ENCODE measurements at places on chromosomes 4 and X.

DNA sequence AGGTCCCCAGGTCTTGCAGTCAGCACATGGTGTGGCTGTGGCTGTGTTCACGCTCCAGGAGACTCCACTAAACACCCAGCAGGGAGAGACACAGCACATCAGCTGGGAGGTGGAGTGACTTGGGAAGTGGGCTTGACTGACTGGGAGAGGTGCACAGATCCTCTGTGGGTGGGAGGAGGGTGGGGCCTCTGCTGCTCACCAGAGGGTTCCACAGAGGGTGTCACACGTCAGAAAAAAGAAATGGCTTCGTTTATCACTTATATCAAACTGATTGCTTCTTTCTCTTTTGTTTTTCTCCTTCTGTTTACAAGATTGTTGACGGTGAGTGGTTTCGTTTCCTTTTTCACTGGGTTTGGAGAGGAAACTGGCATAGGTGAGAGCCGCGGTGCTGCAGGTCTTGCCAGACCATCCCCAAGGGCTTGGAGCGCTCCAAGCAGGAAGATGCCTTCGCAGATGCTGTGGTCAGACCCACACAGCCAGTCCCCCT lies 24.8 kb upstream of the FAM193A start:
- DNase-seq = no peak

DNA sequence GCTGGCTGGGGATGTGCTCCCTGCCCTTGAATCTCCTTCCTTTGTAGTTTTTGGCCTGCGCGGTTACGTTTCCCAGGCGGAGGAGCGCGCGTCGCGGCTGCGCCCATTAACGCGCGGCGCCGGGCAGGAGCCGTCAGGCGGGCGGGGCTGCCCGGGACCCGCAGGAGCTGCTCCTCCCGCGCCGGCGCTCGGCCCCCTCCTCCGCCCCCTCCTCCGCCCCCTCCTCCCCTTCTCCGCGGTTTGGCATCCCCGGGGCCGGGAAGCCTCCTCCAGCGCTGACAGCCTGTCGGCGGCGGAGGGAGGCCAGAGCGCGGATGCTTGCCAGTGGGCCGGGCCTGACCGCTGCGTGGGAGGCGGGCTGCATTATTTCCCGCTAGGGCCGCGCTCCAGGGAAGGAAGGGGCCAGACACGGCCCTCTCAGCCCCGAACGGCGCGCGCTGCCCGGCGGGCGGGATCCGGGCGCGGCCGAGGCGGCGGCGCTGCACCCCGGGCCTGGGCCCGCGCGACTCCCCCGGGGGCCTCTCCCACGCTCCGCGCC lies at the start of gene DCLK2:
Gene DCLK2, plus strand, starts transcription at position 405 of the 538 bp plus-strand sequence. CDS start 583 bp downstream, outside the sequence.
- peak; percentile 26 for DNase-seq

DNA sequence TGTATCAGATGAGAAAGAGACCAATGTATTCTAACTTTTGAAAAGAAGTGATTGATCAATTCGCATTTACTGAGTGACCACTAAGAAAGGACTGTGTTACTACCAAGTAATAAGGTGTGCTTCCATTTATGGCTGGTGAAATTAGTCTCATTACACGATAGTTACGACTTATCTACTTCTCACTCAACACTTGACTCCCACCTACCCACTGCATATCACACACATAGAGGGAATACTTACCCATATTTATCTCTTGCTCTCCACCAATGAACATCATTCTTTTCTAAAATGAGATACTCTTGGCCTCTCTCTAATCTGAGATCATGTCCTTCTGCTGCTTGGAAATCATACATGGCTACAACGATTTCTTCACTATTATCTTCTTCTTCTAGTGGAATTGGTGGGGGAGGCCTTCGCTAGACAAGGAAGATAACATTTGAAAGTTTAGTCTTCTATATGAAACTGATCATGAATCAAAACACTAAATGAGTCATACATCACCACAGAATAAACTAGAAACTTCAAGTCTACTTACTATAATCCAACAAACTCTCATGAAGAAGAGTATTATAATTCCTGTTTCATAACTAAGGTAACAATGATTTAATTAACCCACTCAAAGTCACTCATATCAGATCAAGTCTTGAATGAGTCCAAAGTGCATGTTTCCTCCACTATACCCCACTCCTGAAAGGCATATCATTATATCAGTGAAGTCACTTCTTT lies 33.7 kb upstream of the TXK start:
- DNase-seq = no peak

DNA sequence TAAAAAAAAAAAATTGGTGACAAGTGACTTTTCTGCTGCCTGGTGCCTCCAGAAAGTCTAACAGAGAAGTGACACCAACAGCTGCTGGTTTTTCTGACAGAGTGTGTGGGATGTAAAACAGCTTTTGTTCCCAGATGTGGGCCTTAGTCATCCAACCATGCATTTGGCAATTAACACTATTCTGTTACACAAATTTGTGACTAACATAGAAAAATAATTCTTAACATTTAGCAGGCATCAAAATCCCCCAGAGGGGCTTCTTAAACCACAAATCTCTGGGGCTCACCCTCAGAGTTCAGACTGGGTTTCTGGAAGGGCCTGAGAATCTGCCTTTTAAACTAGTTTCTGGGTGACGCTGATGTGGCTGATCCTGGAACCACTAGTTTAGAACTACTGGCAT lies 100.5 kb upstream of the PCDH7 start:
- no peak for DNase-seq

DNA sequence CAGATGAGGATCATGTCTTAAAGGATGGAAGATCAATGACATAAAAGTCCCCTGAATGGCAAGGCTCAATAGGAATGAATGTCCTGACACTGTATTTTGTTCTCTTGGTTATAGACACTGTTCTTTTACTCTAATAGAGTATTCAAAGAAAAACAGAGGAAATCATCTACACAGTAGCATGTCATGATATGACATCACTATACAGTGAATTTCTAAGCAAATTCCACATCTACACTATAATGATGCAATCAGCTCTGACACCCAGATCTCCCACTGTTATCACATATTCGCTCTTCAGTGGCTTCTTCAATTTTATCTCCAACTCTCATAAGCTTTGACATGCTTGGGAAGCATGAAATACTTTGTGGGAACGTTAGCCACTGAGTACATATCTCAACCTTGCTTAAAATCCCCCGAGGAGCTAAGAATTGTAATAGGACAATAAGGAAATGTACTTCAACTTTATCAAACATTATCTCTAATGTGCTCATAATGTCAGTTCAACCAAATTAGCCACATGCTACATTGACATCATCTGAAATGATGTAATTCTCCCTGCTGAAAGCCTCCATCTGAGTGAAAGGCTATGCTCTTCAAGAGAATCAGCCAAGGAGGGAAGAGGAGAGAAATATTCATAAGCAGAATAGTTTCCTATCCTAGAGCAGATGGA lies 139.6 kb upstream of the PTCHD1 start:
- no peak for DNase-seq

GRCh38 chr4:107069049-107069448 lies 32.9 kb upstream of the DKK2 start:
- no peak for DNase-seq

DNA sequence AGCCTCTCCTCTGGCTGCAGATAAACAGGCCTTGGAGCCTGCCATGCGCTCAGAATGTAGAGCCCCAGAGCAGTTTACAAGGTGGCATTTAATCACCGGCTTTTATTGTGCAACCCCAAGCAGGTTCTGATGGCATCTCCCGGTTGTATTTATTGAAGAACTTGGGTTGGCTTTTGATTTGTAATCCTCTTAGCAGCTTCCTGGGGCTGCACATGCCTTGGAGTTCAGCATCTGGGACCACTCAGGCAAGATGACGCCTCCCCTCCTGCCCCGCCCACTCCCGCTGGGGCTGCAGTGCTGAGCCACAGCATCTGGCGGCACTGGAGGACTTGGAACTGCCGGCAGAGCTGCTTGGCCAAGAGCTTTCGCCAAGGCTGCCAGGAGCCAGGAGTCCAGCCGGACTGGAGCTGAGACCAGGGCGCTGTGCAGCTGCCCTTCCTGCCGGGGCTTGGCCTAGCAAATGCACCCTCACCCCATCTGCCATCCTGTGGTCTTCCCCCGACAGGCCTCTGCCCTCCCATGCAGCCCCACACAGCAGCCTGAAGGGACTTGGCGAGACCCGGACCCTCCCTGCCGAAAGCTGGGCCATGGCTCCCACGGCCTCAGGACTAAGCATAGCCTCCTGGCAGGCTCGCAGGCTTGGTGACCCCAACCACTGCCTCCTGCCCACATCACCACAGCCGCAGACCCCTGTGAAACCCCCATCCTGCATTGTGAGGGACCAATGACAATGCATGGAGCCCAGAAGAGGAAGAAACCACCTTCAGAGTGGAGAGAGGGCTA lies 5.4 kb downstream of the HTRA3 start:
- DNase-seq = no peak

GRCh38 chr4:79528241-79528706 lies 120.2 kb upstream of the GK2 start:
- no peak for DNase-seq

- no peak for DNase-seq
Observed at GRCh38 chr4:152944666-152945320, 8.7 kb downstream of the FHDC1 start.

DNA sequence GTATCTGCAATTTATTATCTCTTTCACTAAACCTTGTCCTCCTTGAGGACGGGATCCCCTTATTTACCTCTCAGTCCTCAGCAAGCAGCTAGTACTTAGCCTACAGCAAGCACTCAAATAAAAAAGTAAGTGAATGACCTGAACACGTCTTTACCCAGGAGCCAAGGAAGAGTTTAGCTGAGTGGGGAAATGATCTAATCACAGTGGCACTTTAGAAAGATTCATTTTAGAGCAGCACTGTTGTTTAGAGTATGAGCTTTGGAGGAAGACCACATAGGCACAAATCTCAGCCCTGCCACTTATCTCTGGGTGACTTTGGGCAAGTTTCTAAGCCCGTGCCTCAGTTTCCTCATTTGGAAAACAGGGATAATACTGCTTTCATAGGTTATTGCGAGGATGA lies 2.7 kb downstream of the FAM120C start:
- DNase-seq = no peak

- DNase-seq = peak; percentile 11
Observed at GRCh38 chr4:15906020-15906443, 32.5 kb downstream of the FGFBP1 start.

DNA sequence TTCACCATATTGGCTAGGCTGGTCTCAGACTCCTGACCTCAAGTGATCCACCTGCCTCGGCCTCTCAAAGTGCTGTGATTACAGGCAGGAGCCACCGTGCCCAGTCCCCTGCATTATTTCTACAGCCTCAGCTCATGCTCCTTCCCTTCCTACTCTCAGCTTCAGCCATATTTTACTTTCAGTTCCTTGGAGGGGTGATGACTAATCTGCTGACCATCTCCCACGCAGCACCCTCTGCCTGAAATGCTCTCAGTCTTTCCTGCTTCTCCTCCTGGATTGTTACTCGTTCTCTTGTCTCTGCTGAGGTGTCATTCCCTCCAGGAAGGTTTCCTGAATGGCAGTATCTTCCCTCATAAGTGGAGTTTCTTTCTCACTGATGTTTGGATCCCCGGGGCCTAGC lies 63.3 kb downstream of the MOSPD2 start:
- no peak for DNase-seq

GRCh38 chr4:5843573-5844530 lies 49.0 kb downstream of the CRMP1 start:
- no peak for DNase-seq

DNA sequence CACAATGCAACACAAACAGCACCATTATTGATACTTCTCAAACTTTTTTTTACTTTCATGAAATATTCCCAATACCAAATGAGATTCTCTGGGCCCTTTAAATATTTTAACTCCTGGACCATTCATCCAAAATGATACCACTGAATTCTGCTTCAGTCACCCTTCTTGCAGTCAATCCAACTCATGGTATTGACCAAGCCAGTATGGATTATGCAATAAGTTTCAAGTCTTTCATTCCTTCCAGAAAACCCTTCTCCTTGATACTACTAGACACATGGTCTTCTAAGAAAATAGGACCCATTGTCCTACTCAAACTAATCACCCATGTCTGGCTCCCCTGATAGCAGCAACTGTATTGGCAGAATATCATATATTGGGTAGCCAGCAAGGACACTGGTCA lies 23.0 kb downstream of the ZNF721 start:
- no peak for DNase-seq

GRCh38 chr4:35939751-35940150 lies 304.6 kb downstream of the ARAP2 start:
- peak; percentile 33 for DNase-seq

DNA sequence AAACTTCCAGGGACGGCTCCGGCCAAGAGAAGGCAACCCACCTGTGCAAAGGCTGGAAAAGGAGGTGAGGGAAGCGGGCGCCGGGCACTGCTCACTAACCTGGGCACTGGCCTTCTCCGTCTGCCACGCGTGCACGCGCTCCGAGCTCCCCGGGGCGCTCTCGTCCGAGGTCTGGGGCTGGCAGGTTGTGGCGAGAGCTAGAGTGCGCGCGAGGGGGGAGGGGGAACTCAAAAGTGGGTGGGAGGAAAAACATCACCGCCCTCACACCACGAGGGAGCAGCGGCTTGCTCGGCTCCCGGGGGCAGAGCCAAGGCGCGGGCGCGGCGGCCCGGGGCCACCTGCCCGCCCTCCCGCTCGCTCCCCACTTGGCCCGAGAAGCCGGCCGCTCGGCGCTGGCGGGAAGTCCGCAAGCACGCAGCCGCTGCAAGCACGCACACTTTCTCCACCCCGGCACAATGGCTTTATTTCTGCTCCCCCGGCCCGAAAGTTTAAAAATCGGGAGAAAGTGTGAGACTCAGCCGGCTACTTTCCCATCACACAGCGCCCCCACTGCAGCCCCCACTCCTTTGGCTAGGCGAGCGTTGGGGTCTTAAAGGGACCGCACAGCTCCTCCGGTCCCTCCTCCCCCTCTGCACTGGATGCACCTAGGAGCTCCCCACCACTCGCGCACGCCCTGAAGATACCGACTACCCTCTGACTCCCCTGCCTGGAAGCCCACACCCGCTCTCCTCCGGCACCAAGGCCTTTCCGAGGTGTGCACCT lies at the start of gene CHRDL1:
Gene CHRDL1, minus strand, starts transcription at position 173 of the 762 bp plus-strand sequence. CDS start 3,636 bp downstream, outside the sequence.
- peak; percentile 13 for DNase-seq

DNA sequence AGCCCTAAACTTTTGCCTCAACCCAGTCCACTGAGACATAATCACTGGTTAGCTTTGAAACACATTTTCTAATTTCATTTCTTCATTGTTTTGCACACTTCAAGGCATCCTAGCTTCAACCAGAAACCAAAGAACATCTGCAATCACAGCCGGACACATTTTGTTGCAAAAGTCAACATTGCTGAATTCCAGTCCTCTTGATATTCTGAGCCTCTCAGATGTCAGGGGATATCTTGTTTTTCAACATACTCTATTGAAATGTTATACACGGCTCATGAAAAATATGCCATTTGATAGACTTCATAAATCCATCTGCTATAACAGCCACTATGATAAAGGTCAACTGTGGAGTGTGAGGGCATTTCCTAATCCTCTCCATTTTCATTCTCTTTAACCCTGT lies 241.6 kb upstream of the PUDP start:
- no peak for DNase-seq
